Activated CD4-positive, alpha-beta T cell treated with anti-CD3 and anti-CD28 coated beads for 48 hours (primary cell): ENCODE measurements at places on chromosomes 11 and 22.
A peak's percentile ranks its signal among the peaks of the same experiment; 100 is the strongest.

- DNase-seq: no peak
Observed at GRCh38 chr11:16211407-16211806, 144.9 kb downstream of the SOX6 start.

DNA sequence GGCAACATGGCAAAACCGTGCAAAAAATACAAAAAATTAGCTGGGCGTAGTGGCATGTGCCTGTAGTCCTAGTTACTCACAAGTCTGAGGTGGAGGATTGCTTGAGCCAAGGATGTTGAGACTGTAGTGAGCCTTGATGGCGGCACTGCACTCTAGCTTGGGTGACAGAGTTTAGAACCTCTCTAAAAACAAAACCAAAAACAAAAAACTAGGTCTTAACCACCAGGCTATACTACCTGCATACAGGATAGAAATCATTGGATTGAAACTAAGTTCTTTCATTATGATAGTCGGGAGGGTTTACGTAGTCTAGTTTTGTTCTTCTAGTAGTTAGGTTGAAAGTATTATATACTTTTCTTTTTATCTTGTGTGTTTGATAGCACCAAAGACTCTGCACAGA is 5.8 kb downstream of the RNF214 start:
- no peak for DNase-seq

DNA sequence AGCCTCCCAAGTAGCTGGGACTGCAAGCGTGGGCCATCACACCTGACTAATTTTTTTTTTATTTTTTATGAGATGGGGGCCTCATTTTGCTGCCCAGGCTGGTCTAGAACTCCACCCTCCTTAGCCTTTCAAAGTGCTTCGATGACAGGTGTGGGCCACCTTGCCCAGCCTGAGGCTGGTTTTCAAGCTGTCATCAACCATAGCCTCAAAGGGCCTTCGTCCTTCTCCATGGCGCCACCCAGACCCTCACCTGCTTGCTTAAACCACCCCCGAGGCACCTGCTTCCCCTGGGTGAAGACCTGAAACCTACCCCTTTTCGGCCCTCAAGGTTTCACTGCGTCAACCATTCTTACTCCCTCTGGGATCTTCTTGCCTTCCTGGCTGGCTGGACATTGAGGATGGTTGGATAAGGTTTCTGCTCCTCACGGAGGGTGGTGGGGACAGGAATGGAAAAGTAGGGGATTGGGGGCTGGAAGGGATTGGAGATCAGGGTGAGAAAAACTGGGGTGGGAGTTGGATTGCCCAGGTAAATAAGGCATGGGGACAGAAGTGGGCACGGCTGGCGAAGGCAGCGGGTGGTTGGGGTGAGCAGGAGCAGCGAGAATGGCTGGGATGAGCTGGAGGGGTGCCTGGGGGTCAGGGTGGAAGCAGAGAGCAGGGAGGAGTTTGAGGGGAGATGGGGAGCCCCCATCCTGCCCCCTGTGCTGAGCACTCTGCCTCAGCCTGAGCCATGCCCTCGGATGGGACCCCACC is 2.8 kb upstream of the ACR start:
- DNase-seq: no peak

DNA sequence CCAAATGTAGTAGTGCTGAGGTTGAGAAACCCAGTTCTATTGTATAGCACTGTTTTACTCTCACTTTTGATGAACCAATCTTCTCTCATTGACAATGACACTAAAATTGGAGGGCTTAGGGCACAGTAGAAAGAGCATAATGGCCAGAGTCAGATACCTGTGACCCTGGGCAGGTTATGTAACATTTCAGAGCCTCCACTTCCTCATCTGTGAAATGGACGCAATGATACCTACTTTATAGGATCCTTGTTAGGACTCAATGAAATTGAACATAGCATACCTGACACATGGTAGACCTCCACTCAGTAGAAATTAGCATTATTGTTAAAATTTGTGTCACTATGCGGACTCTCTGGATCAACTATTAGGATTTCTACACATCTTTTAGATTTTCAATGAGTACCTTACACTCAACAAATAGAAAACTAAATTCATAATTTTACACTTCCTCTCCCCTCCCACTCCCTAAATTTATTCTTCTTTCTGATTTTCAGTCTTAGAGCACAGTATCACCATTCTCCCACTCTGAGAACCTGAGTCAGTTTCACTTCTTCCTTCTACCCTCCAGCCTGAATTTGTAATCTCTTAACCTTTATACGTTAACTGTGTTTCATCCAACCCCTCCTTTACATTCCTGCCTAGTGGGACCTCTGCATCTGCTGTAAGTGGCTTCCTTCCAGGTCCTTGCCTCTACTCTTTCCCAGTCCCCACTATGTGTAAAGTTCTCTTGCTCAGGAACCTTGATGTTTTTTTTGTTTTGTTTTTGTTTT is 78.3 kb downstream of the MICAL2 start:
- DNase-seq: no peak

DNA sequence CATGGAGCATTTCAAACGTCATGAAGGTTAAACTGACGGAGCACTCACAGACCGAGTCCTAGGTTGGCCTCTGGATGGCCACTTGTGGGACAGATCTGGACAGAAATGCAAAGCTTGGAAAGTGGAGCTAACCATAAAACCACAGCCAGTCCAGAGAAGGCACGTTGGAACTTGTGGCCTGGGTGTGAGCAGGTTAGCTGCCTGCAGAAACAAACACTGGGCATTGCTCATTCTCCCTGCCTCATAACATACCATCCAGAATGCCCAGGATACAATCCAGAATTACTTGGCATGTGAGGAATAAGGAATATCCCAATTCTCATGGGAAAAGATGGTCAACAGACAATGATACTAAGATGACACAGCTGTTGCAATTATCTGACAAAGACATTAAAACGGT is 1005.0 kb downstream of the TBC1D22A start:
- no peak for DNase-seq

DNA sequence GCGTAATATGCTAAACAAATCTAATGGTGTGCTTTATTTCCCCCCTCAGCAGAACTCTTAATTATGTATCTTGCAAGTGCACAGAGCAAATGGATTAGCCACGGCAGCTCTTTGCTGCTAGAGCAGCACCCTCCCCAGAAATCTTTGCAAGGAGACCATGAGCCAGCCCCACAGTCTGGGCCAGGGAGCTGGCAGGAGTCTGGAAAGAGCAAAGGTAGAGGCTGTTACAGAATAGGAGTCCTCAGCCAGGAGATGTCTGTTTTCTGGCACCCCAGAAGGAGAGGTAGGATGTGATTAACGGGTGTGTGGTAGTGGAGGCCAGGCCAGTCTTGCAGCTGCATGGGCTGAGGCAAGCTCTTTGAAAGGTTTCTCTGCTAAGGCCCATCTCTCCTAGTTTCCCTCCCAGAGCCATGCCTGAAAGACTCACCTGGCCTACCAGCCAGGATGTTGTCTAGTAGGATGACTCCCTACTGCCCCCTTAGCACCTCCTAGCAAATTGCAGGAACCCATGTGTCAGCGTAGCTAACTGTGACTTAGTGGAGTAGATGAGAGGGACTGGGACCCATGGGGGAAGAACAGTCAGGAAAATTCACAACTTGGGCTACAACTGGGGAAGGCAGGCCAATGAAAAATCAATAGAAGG is 557.2 kb downstream of the BUD13 start:
- no peak for DNase-seq

GRCh38 chr11:125314276-125315078 is 149.9 kb downstream of the PKNOX2 start:
- DNase-seq: no peak

DNA sequence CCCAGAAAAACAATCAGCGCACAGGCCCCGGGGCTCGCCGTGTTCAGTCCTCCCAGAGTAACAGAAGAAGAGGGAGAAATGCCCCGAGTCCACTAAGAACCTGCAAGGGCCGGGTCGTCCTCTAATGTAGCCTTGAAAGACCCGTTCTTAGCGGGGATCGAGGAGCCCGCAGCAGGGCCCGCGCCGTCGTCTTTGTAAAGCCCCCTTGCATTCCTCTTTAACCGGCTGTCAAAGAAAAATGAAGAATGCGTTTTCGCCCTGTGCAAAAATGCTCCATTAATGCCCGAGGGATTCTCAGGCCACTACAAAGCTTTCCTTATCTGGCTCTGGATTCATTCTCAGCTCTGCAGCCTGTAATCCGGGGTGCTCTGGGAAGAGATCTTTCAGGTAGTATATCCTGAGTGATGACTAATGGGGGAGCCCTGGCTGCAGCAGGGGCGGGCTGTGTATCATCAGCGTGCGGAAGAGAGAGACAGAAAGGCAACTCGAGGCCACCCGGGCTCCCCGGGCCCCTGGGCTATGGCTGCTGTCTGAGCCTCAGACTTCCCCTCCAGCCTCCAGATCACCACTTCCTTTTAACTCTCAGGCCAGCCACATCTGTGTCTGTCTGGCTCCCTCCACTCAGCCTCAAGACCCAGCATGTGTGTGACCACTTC is 78.2 kb downstream of the FBLN1 start:
- DNase-seq: no peak

- no peak for DNase-seq
Observed at GRCh38 chr11:64084146-64084950, 48.6 kb downstream of the FLRT1 start.

DNA sequence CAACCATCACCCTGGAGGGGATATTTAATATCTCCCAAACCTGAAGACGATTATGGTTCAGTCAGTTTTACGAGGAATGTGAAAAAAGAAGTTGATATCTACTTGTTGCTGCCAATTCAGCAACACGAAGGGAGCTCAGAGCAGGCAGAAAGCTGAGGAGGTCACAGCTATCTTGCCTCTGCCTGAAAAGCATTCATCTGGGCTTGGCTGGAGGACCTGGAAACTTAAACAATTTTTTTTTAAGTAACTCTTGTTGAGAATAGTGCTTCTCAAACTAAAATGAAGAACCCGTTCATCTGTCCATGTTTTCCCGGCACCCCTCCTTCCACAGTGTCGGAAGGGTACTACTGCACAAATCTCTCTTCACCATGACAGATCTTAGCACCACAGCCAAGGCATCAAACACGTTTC is 98.9 kb downstream of the MICAL3 start:
- DNase-seq: no peak

DNA sequence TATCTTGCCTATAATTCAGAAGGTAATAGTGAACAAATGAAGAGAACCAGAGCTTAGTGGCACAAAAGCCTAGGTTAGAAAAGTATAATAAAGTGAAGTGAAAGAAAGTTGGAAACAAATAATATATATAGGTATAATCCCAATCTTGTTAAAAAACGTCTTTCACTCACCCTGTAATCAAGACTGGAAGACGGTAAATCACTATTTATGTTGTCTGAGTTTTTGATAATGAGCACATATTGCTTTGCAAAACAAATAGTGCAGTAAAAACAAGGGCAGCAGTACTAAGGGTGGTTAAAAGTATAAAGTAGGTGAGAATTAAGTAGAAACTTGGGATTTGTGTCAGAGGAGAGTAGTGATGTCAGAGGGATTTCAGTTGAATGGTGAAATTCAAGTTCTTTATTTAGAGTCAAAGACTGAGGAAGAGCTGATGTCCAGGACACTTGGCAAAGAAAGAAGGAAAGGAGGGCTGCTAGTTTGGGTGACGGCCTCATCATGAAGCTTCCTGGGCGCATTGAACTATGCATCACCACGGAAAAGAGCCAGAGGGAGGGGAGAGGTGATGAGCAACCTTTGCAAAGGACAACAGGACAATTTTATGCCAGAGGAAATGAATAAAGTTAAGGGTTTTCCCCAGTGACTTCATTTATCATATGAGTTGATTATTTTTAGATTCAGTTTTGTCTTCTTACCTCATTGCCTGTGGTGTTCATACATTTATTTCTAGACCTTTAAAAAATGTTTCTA is 11.4 kb downstream of the NCAM1 start:
- no peak for DNase-seq

- DNase-seq: no peak
Observed at GRCh38 chr11:133343951-133344350, 188.3 kb downstream of the OPCML start.

- DNase-seq: no peak
Observed at GRCh38 chr11:7418061-7418460, 67.2 kb upstream of the OLFML1 start.

DNA sequence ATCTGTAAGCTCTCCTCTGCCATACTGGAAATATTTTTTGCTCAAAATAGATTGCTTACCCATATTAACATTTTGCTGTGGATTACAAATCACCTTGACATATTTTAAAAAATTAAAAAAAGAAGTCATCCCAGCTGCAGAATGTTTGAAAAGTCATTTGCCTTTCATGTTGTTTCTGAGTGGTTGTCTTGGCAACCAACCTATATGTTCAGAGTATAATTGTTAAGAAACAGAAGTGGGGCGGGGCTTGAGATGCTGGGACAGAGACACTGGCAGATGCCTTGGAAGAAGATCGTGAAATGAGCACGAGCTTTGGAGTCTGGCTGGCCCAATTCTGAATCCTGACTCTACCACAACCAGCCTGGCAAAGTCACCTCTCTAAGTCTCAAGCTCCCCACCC is 348.2 kb downstream of the LARGE1 start:
- DNase-seq: no peak

DNA sequence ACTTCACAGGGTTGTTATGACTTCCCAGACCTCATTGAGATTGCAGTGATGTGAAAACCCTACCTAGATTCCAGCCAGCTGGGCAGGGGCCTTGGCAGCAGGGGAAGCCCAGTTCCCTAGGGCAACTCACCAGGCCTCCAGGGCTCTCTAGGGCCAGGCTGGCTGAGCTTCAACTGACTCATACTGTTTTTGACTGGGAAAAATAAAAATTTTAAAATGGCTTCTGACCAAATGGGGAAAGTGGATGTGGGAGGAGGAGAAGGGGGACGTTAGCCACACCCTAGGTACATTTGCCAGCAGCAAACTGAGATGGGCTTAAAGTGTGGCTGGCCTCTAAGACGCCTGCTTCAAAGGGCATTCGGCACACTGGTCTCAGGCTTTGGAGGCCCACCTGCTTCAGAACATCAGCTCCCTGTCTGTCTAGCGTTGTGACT is 39.0 kb downstream of the BMAL1 start:
- DNase-seq: no peak

DNA sequence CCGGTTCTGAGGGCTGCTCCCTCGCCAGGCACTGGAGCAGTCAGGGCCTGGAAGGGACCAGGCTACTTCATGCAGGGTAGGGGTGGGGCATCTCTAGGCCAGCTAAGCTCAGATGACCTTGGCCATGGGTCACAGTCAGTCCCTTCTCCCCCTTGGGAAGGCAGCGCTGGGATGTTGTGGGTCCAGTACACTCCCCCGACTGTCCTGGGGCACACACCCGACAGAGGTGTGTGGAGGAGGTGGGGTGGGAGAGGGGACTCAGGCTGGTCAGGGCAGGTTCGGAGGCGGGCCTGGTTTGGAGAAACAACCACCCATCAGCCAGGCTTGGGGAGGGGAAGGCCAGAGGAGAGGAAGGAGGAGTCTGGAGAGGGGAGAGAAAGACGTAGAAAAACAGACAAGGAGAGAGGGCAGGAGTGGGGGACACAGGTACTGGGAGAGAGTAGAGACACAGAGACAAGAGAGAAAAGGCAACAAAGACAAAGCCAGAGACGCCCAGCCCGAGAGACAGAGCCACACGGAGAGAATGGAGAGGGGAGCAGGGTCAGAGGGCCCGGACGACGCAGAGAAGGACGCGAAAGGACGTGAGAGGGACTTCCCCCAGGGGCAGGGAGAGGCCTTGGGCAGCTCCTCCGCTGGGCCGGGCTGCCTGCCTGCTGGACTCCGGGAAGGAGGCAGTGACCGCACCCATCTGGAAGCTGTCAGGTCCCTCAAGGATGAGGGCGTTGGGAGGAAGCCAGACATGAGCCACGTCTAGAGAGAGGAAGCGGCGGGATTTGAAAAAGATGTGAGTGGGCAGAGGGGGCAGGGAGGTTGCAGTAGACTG is 30.6 kb upstream of the TSKU start:
- no peak for DNase-seq

GRCh38 chr11:2825889-2826678 is 59.5 kb downstream of the CDKN1C start:
- no peak for DNase-seq

- peak; percentile 12 for DNase-seq
Observed at GRCh38 chr11:75174781-75175370, 24.0 kb downstream of the SLCO2B1 start.

- peak; percentile 58 for DNase-seq
Observed at GRCh38 chr11:61482513-61482912, 26.0 kb upstream of the LRRC10B start.
